A549 treated with CORT108297 at 1 μM for 4 hours (cell line): ENCODE measurements at places on chromosomes 5 and 9. TPM values are rescaled to one million over a fixed set of nuclear protein-coding genes. Genes with fewer than 3 reads are reported as not detected.

NME5 gene
- total RNA-seq, result not detected in 5 replicates

RNF180 gene
- 0.30 to 0.46 TPM (median 0.39 TPM) in 5 replicates for total RNA-seq

PCDHGA8 gene
- total RNA-seq, result 0.02 to 0.08 TPM (median 0.03 TPM) in 5 replicates

GDNF gene
- total RNA-seq, result 0.02 to 0.06 TPM (median 0.04 TPM) in 4 of 5 replicates, not detected in the other

ADAMTS2 gene
- 0.05 to 0.22 TPM (median 0.08 TPM) in 5 replicates for total RNA-seq

RNF38 gene
- 6.7 to 9.4 TPM (median 8.6 TPM) in 5 replicates for total RNA-seq

ADCY2 gene
- total RNA-seq, result not detected in 5 replicates

TLX3 gene
- not detected in 5 replicates for total RNA-seq

PTGDS gene
- 0.16 to 0.81 TPM (median 0.57 TPM) in 5 replicates for total RNA-seq

SGTB gene
- total RNA-seq, result 5.6 to 7.6 TPM (median 7.1 TPM) in 5 replicates

OBP2B gene
- not detected in 5 replicates for total RNA-seq

CNTNAP3B gene
- 15.1 to 19.2 TPM (median 16.9 TPM) in 5 replicates for total RNA-seq

TXNDC8 gene
- not detected in 5 replicates for total RNA-seq

CARD9 gene
- total RNA-seq, result 0.53 to 2.8 TPM (median 1.3 TPM) in 5 replicates

GRK6 gene
- total RNA-seq, result 17.5 to 29.2 TPM (median 26.9 TPM) in 5 replicates

DDX4 gene
- total RNA-seq, result not detected in 5 replicates

OMD gene
- total RNA-seq, result not detected in 5 replicates

SLC4A9 gene
- total RNA-seq, result 0.05 TPM in 1 of 5 replicates, not detected in the others

CCDC171 gene
- total RNA-seq, result 0.30 to 0.51 TPM (median 0.35 TPM) in 5 replicates

CMBL gene
- total RNA-seq, result 20.2 to 23.2 TPM (median 22.1 TPM) in 5 replicates

SPOCK1 gene
- 12.6 to 19.6 TPM (median 18.6 TPM) in 5 replicates for total RNA-seq

RORB gene
- total RNA-seq, result not detected in 5 replicates

NR6A1 gene
- 1.2 to 1.8 TPM (median 1.7 TPM) in 5 replicates for total RNA-seq

ZNF608 gene
- total RNA-seq, result 0.41 to 0.73 TPM (median 0.60 TPM) in 5 replicates

NAIF1 gene
- 5.1 to 7.5 TPM (median 7.2 TPM) in 5 replicates for total RNA-seq

ENTR1 gene
- 56.5 to 79.6 TPM (median 73.1 TPM) in 5 replicates for total RNA-seq

HAND1 gene
- total RNA-seq, result 0.12 to 0.26 TPM (median 0.18 TPM) in 5 replicates

STING1 gene
- total RNA-seq, result 0.89 to 1.6 TPM (median 0.93 TPM) in 5 replicates

COL5A1 gene
- 34.0 to 65.4 TPM (median 53.9 TPM) in 5 replicates for total RNA-seq

KIAA1958 gene
- 1.6 to 3.1 TPM (median 2.5 TPM) in 5 replicates for total RNA-seq

PKD2L2 gene
- not detected in 5 replicates for total RNA-seq

PCDHGA7 gene
- 0.82 to 1.0 TPM (median 0.97 TPM) in 5 replicates for total RNA-seq

PCDHGB7 gene
- 0.03 to 0.08 TPM (median 0.06 TPM) in 4 of 5 replicates, not detected in the other for total RNA-seq

SOHLH1 gene
- not detected in 5 replicates for total RNA-seq

PCDHGC3 gene
- 5.0 to 6.7 TPM (median 5.6 TPM) in 5 replicates for total RNA-seq

PCDHB11 gene
- 0.05 to 0.11 TPM (median 0.07 TPM) in 5 replicates for total RNA-seq

FBP1 gene
- total RNA-seq, result 0.24 TPM in 1 of 5 replicates, not detected in the others

LRRC19 gene
- not detected in 5 replicates for total RNA-seq
